Mesothelial cell of epicardium (in vitro differentiated cells): ENCODE measurements at places on chromosomes 4 and X. TPM values are rescaled to one million over a fixed set of nuclear protein-coding genes. Genes with fewer than 3 reads are reported as not detected.
A peak's percentile ranks its signal among the peaks of the same experiment; 100 is the strongest.

Gene RTL3
- total RNA-seq = not detected in 3 replicates

Gene S100P
- total RNA-seq = 1.1 to 4.6 TPM (median 3.4 TPM) in 3 replicates

- DNase-seq = no peak
Measured at GRCh38 chr4:100879471-100879870, 361.6 kb upstream of the EMCN start.

Gene SULT1B1
- total RNA-seq = 0.34 to 0.51 TPM (median 0.38 TPM) in 3 replicates

GRCh38 chr4:176883681-176884418 lies 91.1 kb upstream of the VEGFC start:
- DNase-seq = no peak

DNA sequence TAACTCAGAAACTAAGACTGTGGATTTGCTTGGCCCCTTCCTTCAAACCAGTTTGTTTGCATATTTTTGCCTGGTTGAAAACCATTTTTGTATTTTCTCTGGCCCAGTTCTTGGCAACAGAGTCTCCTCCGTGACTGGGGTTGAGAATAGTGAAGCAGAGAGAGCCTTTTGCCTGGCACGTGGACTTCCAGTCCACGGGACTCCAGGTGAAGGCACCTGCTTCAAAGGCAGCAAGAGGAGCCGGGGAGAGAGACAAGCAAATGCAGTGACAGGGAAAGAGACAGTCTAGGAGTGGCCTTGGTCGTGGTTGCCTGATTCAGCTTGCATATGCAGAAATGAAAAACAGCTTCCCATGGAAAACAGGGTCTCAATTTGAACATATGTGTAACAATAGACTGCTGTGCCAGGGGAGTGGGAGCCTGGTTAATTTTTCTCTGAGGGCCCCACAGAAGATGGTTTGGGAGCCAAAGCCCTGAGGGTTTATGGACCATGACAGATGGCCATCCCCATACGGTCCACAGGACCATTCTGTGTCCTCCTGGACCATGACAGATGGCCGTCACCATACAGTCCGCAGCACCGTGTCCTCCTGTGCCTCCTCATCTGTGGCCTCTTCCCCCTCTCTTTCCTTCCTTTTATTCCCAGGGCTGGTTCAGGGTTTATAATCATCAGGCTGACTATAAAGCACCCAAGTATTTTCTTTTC lies 272.2 kb upstream of the RASGEF1B start:
- no peak for DNase-seq

DNA sequence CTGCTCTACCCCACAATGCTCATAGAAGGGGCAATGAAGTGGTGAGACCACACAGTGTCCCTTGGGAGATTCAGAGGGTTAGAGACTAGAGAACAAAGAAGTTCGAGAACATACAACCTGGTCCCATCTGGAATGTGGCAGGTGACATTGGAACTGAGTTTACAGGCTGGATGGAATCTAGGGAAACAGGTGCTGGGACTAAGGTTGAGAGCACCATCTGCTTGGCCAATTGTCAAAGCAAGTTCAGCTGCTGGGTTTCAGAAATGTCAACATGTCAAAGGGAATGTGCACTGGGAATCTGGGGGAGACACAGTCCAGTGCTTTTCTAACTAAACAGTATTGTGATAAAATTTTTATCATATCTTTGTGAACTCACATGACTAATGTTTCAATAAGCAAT lies 15.9 kb upstream of the FAM13A start:
- DNase-seq = no peak

- no peak for DNase-seq
Measured at GRCh38 chr4:173269280-173269679, 64.9 kb downstream of the HMGB2 start.

Gene FAM184B
- 0.04 TPM in 2 of 3 replicates, not detected in the other for total RNA-seq

GRCh38 chrX:15864629-15865028 lies 10.0 kb upstream of the AP1S2 start:
- no peak for DNase-seq

DNA sequence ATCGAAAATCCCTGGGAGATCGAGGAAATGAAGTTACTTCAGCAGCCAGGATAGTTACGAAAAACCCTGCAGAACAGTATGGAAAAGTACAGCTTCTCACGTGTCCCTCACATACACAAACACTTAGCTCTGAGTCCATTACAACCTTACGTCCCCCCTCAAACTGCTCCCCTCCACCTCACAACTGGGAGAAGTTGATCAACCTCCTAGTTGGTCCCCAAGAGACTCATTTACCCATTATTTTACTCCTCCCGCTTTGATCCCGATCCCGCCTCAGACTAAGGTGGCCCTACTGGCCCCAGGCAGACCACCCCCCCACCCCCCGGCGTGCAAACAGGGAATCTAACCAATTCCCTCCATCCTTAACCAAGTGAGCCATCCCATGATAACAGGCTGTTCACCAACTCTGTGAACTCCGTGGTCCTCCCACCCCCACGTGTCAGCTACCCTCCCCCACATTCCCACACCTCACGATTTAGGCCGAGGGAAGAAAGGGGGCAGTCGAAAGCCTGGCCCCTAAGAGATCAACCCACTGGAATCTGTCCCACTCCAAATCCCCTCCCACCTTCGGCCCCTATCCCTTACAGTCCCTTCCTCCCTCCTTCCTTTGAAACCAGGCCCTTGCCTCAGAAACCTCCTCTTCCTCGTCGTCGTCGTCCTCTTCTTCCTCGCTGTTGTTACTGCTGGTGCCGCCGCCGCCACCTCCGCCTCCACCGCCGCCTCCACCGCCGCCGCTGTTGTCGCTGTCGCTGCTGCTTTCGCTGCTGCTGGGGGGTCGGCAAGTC lies 755 bp downstream of the ANKRD17 start:
- DNase-seq = no peak

DNA sequence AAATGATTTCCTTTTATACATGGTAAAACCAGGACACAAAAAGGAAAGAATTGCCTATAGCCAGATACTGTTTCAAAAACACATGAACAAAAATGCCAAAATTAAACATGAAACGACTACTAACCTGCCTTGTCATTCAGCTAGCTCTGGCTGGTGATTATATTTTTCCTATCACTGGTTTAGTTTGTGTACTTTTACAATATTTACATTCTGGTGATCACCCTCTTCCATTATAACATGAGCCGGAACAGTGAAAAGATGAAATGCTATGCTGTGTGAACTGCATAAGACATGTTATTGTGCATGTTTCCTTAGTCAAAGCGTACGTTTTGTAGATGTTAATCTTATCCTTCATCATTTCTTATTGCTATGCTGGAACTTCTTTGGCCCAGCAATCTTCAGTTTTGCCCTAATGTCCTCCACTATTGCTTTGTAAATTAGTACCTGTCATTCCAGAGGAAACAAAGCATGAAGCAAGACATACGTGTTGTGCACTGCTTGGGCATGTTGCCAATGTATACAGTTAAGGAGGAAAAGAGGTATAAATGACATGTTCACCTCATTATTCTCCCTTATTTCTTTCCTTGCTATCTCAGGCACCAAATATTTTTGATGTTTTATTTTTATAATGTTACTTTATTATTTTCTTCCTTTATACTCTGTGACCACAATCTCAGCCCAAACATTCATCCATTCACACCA lies 386.3 kb downstream of the ARHGAP24 start:
- DNase-seq = no peak

GRCh38 chrX:48520976-48521352 lies 644 bp upstream of the EBP start:
- DNase-seq = no peak

- DNase-seq = no peak
Measured at GRCh38 chrX:13937370-13938050, 92.2 kb downstream of the GEMIN8 start.

DNA sequence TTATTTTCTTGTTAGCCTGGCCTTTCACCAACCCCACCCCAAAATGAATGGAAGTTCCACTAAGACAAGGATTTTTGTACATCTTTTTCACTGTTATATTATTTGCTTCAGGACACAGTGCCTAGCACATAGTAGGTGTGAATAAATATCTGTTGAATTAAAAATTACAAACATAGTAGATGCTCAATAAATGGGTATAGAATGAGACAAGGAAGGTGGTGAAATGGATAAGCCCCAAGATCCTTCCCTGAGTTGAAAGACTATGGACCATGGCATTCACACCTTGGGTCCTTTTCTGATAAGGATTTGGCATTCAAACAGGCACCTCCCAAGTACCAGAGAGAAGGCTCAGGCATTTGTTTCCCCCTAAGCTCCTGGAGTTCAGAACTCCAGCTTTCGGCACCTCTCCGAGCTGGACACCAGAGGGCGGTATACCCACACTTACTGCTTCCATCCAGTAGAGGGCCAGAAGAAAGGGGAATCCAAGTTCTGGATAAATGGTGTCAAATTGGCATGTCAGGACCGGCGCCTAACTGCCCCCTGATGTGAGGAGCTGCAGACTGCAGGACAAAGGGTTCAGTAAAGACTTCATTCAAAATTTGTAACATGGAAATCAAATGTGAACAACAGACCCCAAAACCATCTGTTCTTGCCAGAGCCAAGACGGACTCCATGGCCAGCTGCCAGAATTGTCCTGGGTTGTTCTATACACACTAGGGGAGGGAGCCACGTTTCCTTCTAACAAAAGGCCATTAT lies 193.0 kb downstream of the GPC3 start:
- DNase-seq = peak; percentile 81

Gene ZCCHC18
- total RNA-seq = 3.6 to 5.4 TPM (median 4.7 TPM) in 3 replicates

DNA sequence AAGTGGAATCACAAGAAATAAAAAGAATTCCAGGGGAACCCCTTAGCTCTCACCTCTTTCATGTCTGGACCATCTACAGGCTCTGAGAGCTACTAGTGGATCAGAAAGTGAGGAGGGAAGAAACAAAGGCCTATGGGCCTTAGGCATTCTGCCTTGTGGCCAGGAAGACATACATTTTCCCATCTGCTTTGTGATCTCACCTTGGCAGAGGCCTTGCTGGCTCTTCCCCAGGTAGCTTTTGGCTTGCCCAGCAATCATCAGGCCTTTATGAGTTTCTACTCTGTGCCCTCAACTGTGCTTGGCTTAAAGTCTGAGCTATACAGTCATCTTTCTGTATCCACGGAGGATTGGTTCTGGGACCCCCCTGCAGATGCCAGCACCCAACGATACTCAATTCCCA lies 28.3 kb upstream of the CD99L2 start:
- DNase-seq = no peak

- DNase-seq = no peak
Measured at GRCh38 chr4:26459756-26460530, 30.3 kb downstream of the CCKAR start.

Gene GNRHR
- total RNA-seq = not detected in 3 replicates

GRCh38 chr4:156838761-156839160 lies 132.8 kb downstream of the PDGFC start:
- no peak for DNase-seq

DNA sequence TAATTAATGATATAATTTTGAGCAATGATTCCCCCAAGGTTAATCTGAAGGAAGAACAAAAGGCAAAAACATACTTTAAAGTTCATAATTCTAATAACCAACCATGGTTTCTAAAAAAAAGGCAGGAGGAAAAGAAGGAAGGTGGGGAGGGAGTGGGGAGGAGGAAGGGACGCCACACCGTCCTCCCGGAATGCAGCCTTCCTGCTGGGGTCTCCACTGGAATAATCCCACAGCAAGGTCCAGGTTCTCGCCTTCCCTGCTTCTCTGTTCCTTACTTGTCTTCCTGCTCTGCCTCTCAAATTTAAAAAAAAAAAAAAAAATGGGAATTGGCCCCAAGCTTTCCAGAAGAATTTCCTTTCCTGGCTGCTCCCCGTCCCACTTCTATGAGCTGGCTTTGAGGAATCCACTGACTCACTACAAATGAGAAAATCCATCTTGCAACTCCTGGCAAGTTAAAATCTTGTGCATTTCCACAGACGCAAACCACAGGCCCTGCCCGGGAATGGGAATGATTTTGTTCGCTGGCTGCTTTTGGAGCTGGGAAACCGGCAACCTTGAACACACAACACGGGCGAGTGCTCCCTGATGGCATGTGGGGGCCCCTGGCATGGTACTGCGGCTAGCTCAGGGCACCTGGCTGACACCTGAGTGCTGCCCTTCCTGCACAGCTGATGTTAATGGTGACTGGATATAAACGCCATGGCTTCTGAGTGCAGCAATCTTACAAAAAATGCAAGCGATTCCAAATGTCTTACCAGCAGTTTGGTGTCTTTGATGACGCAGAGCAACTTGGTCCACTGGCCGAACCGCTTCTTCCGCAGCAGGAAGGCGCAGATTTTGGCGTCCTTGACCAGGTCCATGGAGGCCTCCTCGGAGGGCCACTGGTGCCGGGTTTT lies 97.0 kb downstream of the AFAP1 start:
- DNase-seq = no peak

DNA sequence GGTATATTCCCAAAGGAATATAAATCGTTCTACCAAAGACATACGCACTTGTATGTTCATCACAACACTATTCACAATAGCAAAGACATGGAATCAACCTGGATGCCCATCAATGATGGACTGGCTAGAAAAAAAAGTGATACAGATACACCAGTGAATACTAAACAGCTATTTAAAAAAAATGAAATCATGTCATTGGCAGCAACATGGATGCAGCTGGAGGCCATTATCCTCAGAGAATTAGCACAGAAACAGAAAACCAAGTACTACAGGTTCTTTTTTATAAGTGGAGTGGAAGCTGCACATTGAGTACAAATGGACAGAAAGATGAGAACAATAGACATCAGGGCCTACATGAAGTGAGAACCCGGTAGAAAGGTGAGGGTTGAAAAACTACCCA lies 81.4 kb downstream of the ANTXR2 start:
- DNase-seq = no peak

DNA sequence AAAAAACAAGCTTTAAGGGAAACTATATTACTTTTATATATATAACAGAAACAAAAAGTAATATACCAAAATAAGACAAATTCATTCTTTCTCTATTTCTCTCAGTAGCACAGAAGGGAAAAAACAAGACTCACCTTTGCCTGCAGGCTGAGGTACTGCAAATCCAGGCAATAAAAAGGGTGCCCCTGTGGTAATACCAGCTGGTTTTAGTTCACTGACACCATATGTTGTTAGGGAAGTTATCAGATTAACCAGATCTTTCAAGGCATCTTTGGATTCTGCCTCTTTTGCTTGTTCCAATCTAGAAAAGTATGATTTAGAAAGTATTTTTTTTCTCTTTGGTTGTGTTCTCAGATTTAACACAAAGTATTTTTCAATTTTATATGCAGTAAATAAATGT lies 139.8 kb downstream of the WDFY3 start:
- no peak for DNase-seq

DNA sequence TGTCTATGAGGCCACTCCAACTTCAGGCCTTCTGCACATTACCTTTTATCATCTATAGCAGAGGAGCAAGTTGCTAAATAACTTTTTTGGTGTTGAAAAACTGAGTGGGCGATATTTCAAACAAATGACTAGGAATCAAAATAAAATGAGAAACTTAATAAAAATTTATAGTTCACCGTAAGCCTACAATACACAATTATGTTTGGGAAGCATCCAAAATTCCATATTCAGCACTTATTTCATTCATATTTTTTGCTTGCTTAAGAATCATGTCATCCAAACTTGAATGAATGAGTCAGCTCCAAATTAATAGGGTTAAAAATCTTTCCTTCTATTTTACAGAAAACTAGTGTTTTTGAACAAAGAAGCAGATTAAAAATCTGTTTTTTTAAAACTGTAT lies 119.1 kb downstream of the SH3RF1 start:
- no peak for DNase-seq

DNA sequence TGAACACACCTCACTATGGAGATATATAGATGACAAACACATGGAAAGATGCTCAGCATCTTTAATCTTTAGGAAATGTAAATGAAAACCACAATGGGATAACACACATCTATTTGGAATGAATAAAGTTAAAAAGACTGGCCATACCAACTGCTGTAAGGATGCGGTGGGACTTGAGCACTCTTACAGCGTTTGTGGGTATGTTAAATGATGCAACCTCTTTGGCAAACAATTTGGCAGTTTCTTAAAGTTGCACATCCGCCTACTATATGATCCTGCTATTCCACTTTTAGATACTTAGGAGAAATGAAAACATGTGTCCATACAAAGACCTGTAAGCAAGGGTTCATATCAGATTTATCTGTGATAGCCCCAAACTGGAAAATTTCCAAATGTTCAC lies 50.7 kb downstream of the MRPL1 start:
- DNase-seq = no peak

Gene TSPAN6
- 92.8 to 99.0 TPM (median 93.2 TPM) in 3 replicates for total RNA-seq
